ENCODE measurements at places on chromosomes 16 and 17. TPM values are rescaled to one million over a fixed set of nuclear protein-coding genes. Genes with fewer than 3 reads are reported as not detected.

DNA sequence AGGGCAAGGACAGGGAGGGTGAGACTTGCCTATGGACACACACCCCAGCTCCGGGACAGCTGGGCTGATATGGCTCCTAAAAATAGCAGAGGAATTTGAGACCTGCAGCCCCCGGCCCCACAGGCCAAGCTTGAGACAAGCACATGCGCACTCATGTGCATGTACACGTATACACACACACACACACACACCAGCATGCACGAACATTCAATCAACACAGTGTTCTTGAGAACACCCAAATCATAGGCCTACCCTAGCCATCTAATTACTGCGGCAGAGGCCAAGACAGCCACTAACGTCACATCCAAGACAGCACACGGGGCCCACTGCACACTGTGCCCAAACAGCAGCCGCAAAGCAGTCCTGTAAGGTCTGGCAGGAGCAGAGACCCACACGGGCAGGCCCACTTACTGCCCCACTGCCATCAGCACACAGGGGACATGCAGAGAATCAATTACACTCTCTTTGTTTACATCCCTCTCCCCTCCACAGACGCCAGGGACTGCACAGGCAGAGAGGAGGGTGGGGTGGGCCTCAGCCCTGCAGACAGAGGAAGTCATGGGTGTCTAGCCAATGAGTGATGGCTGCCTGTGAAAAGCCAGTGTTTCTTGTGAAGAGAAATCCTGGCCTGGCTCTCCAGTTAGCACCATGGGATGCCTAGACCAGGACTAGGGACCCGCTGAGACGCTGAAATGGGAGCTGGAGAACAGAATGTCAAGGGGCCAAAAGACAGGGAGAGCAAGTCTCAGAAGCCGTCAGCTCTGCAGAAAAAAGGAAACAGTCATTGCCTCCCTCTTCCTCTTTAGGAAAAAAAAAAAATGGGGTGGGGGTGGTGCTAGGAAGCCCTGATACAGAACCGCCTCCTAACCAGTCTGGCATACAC, 39.3 kb downstream of the MYO18A start:
- peak; percentile 50 for DNase-seq

DNA sequence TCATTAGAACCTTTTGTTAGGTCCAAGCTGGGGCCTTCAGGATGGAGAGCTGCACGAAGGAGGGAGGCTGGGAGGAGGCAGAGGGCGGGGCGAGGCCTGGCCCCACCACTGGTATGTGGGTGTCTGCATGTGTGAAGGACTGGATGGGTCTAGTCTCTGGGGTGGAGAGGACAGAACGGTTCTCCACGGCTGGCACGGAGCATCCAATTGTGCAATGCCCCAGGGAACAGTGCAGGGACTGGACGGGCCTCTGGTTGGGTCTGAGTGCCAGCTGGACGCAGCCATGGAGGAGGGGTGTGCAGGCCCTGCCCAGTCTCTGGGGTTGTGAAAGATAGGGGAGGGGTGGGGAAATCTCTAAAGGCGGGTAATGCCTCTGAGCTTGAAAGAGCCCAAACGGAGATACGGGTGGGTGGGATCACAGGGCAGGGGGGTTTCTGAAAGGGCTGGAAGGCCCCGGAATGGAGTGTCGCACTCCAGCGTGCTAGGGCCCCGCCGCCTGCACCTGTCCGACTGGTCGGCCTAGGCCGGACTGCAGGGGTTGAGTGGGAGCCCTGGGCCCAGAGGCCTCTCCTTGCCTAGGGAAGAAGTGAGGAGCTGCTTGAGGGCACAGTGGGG, 1.6 kb downstream of the PPL start:
- no peak for DNase-seq

- no peak for DNase-seq
Measured at GRCh38 chr16:55832425-55832772, 497 bp downstream of the CES1 start.

DNA sequence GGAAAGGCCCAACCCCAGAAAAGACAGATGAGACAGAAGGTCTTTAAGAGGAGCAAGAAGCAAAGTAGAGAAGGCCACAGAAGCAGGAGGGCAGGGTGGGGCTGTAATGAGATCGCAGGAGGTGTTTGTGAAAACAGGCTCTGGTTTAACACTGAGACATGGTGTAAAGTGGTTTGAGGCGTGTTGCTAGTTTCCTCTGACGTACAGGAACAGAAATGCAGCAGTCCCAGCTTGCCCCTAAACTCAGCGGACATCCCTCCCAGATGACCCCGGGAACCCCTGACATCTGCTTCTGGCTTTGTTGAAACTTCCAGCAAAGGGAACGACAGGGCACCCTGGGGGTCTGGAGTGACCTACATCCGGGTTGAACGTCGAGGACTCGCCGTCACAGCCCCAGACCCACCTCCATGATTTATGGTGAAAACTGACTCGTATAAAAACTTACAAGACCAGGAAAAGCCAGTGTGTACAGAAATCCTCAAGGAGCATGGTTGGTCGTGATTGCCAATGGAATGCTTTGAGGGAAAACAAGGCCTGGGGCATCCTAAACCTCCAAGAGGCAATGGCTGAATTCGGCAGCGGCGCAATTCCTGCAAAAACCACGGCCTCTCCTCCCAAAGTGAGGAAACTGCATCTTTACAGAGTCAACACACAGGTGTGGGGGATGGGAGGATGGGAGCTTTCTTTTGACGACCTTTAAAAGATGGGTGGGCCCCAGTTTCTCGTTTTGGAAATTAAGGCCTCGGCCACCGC, 25.8 kb downstream of the LITAF start:
- peak; percentile 64 for DNase-seq

- DNase-seq: no peak
Measured at GRCh38 chr17:79010304-79010646, 711 bp upstream of the CANT1 start.

- peak; percentile 45 for DNase-seq
Measured at GRCh38 chr17:39591958-39592954, 15.5 kb downstream of the NEUROD2 start.

DNA sequence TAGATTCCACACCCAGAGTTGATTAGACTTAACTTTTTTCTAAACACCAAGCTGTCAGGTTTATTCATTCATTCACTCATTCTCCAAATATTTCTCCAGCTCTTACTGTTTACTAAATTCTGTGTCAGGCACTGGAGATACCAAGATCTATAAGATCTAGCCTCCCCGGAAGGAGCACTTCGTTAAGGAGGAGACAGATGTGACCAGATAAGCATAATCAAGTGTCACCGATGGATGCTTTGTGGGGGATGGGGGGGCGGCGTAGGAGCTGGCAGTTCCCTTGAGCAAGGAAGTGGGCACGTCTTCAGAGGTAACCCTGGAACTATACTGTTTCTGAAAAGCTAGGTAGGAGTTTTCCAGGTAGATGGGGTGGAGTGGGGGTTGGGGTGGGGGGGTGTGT, 3.8 kb upstream of the RPL26 start:
- no peak for DNase-seq

GRCh38 chr17:63940584-63940983, 8.5 kb upstream of the CD79B start:
- no peak for DNase-seq

DNA sequence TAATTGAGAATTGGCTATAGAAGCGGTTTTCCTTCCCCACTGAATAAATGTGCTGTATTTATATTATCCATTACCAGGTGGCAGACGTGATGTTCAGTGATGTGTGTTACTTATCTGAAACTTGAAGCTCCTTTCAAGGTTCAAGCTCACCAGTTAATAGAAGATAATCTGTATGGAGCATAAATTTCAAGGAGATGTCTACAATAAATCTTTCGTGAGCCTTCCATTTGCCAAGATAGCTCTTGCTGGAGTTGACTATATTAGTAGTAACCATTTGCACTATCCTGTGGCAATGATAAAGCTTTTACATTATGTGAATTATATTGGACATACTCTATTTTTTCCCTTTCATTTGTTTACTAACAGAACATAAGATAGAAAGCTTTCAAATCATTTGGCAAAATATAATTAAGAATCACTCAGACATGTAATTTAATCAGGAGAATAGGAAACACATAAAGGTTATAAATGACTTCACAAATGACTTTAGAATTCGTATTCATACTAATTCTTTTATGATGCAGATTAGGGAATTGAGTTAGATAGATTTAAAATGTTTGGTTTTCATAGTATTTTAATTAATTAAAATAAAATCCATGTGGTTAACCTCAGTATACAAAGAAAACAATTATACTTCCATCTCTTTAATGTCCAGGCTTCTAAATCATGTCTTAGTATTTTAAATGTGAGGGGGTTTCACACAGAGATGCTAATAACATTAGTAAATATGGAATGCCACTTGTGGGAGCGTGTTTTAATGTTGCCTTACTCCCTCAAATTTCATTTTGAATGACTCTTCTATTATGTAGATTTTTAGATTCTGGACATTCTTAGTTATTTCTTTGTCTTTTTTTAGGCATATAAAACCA, 664.4 kb upstream of the CDH8 start:
- DNase-seq: no peak

GRCh38 chr17:75263055-75263454, 1.4 kb downstream of the MRPS7 start:
- no peak for DNase-seq

DNA sequence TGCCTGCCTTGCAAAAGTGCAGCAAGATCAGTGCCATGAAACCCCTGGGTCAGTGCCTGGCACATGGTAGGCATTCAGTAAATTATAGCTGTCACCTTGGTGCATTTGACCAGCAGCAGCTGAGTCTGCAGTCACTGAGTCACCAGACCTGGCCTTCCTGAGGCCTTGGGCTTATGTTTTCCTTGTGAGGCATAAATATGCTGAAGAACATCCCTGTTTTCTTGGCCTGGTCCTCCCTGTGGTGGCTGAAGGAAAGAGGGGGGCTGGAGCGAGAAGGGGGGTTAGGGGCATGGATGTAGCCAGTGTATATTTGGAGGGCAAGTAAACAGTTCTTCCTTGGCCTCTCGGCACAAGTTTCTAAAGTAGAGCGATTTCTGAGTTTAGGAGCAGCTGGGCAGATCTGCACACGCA, 26.5 kb downstream of the EPN2 start:
- DNase-seq: no peak

- peak; percentile 56 for DNase-seq
Measured at GRCh38 chr17:4708436-4708835, 2.0 kb upstream of the ARRB2 start.

KLHL36 gene
- total RNA-seq: 86.0 TPM

RBBP6 gene
- total RNA-seq: 158 TPM

CEP295NL gene
- 1.6 TPM for total RNA-seq

SYCE1L gene
- total RNA-seq: 15.8 TPM

THRA gene
- 29.4 TPM for total RNA-seq

SLC35G6 gene
- total RNA-seq: not detected
